Cortex of kidney (tissue), 1 donor: ENCODE measurements at places on chromosomes 7 and 10.

DNA sequence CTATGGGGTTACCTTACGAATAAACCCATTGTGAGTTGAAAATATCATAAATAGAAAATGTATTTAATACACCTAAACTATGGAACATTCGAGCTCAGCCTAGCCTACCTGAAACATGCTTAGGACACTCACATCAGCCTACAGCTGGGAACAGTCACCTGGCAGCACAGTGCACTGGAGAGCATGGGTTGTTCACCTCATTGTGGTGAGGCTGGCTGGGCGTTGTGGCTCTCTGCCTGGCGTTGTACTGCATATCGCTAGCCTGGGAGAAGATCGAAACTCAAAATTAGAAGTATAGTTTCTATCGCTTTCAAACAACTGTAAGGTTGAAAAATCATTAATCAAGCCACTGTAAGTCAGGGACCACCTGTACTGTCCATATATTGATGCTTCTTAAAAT, 17.3 kb upstream of the HBP1 start:
- no peak for DNase-seq

- DNase-seq, result no peak
Measured at GRCh38 chr7:103928581-103928980, 60.9 kb downstream of the RELN start.

- no peak for DNase-seq
Measured at GRCh38 chr7:43394441-43395130, 188.3 kb upstream of the STK17A start.

DNA sequence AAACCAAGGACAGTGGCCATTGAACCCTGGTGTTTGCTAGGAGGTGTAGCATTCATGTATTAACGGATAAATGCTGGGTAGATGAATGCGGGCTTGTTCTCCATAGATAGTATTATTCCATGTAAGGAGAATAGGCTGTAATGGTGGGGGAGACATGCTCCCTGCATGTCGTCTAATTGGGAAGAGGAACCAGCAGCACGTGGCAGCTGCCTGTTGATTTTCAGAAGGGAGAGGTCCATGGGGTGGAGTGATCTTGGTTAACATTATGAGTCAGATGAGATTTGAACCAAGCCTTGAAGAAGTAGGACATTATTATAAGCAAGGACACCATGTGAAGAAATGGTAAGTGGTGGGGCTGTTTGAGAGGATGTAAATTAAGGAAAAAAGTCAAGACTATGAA, 112.5 kb downstream of the WNT2 start:
- no peak for DNase-seq

DNA sequence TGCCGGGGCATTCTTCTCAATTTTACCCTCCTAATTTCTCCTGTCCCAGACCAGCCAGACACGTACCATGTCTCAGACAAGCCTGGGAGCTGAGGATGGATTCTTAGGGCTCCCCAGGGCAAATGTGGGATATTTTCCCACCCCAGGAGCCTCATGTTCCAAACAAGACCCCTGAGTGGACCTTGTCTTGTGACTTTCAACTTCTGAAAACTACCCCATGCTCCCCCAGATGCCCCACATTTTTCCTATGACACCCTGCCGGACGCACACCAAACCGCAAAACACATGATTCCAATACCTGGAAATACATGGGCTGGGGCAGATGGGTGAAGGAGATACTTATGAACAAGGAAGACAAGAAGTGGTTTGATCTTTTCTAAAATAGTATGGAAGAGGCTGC, 874 bp downstream of the GIMAP5 start:
- DNase-seq, result no peak

DNA sequence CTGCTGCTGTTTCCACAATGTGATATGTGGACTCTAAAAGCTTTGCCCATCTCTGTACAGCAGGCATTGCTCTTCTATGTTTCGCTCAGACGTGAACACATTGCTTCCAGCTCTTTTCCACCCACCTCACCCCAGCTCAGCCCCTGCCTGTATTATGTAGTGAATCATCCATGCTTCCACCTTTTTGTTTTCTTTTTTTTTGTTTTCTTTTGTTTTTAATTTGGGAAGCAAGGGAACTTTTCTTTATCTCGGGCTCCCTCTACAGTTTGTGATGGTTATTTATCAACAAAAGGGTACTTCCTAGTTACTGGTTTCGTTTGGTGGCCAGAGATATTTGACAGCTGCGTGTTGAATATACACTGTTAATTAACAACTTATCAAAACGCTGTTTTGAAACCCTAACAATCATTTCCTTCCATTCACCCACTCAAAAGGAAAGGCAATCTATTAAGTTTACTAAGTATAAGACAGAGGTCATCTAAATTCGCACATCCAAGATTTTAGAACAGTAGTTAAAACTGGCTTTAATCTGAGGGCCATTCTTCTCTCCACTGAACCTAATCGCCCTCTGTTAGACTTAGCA, 127.9 kb upstream of the STK17A start:
- no peak for DNase-seq
